HAP-1 (cell line): ENCODE measurements at places on chromosomes 6 and 20.

GRCh38 chr6:21935561-21936028 is 342.0 kb downstream of the SOX4 start:
- peak; percentile 73 for DNase-seq

DNA sequence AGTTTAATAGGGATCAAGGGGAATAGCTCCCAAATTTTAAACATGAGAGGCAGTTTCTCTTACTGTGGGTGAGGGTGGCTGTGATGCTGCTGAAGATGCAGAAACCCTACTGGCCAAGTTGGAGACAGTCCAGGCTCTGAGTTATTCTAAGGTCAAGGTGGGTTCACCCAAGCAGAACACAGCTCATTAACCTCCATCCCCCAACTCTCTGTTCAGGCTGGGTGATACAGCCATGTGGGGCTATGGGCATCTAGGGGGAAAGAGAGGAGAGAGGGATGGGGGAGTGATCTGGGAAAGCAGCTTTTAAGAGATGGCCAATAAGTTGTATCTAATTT is 18.9 kb upstream of the TRAM2 start:
- no peak for DNase-seq

GRCh38 chr6:128499079-128499731 is 21.2 kb downstream of the PTPRK start:
- no peak for DNase-seq

- no peak for DNase-seq
Measured at GRCh38 chr20:25042531-25043498, 15.1 kb downstream of the ACSS1 start.

GRCh38 chr6:140806431-140806830 is 1326.3 kb upstream of the GJE1 start:
- DNase-seq = no peak

DNA sequence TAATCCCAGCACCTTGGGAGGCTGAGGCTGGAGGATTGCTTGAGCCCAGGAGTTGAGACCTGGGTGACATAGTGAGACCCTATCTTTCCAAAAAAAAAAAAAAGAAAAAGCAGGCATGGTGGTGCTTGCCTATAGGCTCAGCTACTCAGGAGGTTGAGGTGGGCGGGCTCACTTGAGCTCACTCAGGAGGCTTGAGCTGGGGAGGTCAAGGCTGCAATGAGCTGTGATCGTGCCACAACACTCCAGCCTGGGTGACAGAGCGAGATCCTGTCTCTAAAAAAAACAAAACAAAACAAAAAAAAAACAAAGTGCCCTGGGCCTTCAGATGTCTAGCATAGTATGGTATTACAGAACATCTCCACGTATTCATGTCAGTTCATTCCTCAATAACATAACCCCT is 42.9 kb downstream of the ZFAND3 start:
- DNase-seq = no peak

- DNase-seq = no peak
Measured at GRCh38 chr20:63328026-63328700, 33.0 kb downstream of the CHRNA4 start.

DNA sequence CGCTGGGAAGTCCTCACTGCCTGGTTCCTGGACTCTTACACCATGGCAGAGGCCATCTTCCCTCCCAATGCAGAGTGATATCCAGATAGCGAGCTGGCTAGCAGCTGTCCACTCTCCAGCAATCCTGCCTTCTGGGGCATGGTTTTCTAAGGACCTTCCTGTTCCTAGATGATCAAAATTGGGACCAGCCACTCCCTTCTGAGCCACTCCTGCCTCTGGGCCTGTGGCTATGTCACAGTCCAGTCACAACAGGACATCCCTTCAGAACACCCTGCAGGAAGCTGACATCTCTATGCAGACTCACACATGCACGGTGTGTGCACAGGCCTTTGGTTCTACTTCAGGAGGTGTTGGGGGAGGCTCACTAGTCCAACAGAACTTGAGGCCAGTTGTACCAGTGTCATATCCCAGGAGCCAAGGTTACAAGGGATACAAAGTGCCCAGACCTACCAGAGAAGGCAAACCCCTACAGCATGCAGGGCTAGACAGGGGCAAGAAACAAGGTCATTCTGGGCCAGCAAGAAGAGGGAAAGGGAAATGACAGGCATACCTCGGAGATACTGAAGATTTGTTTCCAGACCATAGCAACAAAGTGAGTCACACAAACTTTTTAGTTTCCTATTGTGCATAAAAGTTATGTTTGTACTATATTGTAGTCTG is 2.7 kb upstream of the MCCD1 start:
- no peak for DNase-seq

- DNase-seq = no peak
Measured at GRCh38 chr6:74939151-74939708, 266.6 kb downstream of the COL12A1 start.

- no peak for DNase-seq
Measured at GRCh38 chr6:26333476-26334297, 31.3 kb upstream of the BTN3A2 start.

DNA sequence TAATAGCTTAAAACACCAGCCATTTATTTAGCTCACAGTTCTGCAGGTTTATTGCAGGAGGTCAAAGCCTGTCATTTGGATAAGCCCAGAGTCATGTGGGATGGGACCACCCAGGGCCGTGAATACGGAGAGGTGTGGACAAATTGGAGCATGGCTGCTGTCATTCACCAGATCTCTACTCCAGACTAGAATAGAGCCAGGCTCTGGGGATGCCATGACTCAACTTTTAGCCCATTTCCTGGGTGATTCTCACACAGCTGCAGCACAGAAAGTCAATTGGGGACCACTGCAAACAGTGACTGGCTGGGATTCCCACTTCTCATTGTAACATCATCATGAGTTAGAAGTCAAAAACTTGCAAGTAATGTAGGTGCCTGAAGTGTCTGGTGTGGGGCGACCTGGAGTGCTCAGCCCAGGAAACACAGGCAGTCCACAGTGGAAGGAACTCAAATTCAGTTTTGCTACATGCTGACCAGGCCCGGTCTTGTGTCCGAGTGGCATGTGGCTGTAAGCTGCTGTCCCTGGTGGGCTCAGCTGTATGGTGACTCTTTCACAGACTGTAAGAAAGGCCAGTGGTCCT is 174.3 kb downstream of the SCP2D1 start:
- no peak for DNase-seq

- no peak for DNase-seq
Measured at GRCh38 chr20:43243672-43244269, 54.1 kb upstream of the PTPRT start.
